ENCODE measurements at places on chromosomes 3 and 15. TPM values are rescaled to one million over a fixed set of nuclear protein-coding genes. Genes with fewer than 3 reads are reported as not detected.

DNA sequence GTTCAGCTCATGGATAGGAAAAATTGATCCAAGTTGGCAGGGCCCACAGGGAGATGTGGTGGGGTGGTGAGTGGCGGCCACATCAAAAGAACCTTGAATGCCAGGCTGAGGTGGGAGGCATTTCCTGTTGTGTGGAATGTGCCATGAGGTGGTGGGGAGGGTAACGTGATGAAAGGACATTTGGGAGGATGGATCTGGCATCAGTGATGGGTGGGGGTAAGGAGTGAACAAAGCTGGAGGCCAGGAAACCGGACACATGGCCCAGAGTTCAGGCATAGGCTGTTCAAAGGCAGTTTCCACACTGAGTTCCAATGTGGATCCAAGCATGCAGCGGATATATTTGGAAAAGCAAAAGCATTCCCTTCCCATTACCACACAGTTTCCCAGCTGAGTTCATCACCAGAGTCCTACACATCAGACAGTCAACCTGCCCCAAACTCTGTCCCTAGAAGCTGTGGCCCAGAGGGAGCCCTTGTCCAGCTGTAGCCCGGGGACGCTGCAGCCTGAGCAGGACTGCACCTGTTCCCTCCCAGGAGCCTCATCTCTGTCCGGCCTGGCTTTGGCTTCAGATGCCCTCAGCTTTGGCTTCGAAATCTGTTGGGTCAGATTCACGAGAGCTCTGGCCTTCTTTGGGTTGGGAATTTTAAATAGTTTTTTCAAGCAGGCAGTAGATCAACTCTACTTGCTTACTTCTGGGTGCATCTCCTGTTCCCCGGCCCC lies 37.8 kb upstream of the GOLGA6B start:
- DNase-seq: no peak

GRCh38 chr15:73287019-73287418 lies 81.7 kb downstream of the HCN4 start:
- DNase-seq: no peak

- no peak for DNase-seq
These were observed 342.2 kb downstream of the FOXP1 start for GRCh38 chr3:71241246-71241901.

GRCh38 chr3:39090922-39091321 lies 16.5 kb downstream of the GORASP1 start:
- DNase-seq: no peak

DNA sequence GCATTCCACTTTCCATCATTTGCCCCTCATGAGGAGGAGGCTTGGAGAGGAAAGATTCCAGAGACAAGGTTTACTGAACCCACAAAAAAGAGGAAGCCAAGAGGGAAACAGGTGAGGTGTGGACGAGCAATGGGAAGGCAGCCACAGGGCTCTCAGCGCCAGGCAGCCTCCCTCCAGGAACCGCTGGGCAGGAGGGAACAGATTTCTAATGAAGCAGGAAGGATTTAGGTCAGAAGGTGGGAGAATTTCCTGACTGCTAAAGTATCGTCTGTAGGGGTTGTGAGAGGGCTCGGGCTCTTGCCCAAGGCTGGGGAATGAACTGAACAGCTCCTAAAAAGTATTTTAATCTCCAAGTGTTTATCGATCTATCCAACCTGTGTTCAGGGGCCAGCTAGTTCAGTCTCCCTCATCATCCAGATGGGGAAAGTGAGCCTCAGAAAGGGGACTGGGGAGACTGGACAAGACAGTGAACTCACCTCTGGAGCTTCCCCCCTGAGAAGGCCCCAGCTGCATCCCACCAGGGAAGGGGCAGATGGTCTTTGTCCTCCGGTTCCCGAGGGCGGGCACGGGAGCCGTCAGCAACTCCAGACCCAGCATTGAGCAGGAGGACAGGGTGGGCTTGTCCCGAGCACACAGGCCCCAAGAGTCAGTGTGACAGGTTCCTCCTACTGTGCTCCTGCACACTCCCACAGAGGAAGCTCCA lies 10.5 kb downstream of the LOXL1 start:
- DNase-seq: no peak

GRCh38 chr3:101791778-101792177 lies 12.8 kb downstream of the NXPE3 start:
- DNase-seq: no peak

- no peak for DNase-seq
These were observed 54.5 kb upstream of the LRIG1 start for GRCh38 chr3:66555214-66555844.

DNA sequence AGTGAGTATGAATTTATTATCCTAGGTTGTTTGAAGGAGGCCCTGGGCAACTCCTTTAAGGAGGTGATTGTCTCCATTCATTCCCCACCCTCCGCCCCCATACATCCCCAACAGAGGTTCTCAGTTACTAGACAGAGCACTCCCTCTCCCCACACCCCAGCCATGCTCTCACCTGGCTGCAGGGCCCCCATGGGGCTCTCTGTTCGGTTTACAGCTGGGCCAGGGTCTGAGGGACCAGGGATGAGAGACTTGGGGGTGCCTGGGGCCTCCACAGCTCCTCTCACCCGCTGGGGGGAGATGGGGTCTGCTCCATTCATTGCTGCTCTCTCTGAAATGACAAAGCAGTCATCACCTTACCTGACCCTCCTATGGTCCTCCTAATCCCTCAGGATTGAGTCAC lies 3.6 kb downstream of the PRRT3 start:
- no peak for DNase-seq

- DNase-seq: no peak
These were observed 32.6 kb upstream of the THUMPD3 start for GRCh38 chr3:9330166-9330703.

- DNase-seq: peak; percentile 81
These were observed 63.3 kb downstream of the WNT5A start for GRCh38 chr3:55423782-55424181.

DNA sequence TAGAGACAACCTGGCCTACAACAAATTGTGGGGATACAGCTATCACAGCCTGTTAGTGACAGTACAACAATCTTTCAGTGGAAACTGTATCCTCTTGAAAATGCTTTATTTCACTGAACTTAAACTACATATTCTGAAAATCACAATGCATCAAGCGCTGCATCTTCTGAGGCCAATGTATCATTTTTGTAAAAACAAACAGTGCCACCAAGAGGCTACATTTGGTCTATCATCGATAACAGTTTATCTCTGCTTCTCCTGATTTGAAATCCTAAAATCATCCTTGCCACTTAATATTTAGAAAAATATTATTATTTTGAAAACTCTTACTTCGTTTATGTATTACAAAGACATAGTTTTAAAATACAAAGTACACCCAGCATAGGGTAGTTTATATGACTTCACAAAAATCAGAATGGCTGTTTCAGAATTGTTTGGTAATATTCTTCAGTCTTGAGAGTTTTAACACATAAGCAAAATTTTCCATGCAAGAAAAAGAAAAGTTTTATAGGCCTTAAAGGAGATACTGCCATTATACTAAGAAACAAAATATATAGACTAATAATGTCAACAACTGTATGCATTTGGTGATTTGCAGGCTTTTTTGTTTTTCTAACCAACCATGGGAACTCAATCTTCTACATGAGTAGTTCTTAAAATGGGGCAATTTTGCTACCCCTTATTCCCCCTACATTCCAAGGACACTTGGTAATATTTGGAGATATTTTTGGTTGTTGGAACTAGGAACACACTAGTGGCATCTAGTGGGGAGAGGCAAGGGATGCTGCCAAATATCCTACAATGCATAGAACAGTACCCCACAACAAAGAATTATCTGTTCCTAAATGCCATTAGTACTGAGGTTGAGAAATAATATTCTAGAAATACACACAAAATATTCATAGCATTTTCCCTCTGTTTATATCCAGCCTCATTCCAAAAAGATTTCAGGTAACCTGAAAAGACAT lies 42.3 kb downstream of the WDR72 start:
- peak; percentile 75 for DNase-seq

DNA sequence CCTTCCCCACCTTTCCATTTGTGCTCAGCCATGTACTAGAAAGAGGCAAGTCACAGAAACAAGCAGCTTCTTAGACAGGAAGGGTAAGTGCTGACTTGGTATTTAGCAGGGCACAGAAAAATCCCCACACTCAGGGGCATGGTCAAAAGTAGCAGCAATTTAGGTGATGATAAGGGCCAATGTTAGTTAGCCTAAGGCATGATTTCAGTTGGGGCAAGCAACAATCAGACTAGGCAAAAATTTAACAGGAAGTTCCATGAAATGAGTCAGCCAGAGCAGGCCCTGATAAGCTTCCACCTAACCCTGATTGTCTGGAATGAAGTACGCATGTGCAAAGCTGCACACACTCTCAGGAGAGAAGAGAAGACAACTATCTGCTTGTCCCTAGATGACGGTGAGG lies 423.4 kb upstream of the UBE2E2 start:
- no peak for DNase-seq

- DNase-seq: peak; percentile 6
These were observed 35.0 kb upstream of the ABHD17C start for GRCh38 chr15:80660119-80660518.

DNA sequence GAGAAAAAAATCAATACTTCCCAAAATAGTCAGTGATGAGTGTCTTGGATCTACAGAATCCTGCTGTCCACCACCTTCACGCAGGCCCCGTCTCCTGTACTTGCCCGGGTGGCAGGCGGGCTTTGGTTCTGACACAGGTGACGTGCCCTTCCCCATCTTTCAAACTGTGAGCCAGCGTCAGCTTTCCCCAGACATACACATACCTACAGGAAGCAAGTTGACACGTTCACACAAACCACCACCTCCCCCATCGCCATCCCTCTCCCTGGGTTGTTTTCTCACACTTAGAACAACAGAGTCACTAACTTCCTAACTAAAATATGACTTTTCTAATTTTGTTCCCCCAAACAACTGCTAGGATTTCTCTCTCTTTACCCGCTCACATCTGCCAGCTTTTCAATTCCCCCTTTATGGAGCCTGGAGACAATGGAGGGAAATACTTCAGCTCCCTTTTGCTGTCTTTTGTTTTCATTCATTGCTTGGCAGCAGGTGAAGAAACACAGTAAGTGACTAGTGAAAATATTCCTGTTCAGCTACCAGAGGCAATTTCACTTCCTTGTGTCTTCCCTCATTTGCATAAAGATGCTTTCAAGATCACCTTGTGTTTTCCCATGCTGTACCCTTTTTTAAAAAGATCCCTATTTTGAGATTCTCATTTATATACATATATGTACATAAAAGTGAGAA lies 248.3 kb downstream of the SLCO3A1 start:
- no peak for DNase-seq

DNA sequence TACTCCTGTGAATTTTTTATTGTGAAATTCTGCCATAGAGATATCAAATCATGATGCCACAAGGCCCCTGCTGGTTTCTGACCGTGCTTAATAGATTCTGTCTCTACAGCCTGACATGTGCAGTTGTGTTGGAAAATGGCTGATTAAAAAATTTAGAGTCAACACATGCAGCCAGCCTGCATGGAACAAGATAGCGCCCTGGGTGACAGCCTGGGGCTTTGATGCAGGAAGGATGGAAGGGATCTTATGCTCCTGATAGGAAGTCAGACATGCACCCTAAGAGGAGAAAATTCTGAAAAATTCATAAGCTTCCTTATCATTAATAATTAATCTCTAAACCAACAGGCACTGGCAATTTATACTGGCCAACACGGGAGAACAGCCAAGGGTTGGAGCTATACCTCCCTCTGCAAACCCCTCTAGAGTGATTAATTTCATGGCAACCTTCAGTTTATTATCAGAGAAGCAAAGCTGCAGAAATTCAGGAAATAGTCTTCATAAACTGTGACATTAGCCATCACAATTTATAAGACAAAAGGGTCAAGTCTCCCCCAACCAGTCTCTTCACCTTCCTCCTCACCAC lies 198.4 kb downstream of the CADPS start:
- DNase-seq: peak; percentile 50

DNA sequence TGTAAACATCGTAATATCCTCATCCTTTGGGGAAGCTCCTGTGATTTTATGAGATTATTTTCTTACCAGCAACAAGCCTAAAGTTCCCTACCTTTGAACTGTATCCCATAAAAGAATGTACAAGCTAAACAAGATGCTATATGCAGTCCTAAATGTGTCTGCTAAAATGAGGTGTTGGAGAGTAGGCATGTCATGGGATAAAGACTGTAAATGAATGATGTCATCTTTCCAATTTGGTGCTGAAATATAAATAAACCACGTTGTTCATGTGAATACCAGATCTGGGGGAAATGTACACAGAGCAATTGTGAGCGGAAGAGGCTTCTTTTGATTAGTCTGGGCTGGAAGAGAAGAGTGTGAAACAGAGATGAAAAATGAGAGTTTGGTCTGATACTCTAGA lies 214.9 kb upstream of the WNT5A start:
- no peak for DNase-seq

DNA sequence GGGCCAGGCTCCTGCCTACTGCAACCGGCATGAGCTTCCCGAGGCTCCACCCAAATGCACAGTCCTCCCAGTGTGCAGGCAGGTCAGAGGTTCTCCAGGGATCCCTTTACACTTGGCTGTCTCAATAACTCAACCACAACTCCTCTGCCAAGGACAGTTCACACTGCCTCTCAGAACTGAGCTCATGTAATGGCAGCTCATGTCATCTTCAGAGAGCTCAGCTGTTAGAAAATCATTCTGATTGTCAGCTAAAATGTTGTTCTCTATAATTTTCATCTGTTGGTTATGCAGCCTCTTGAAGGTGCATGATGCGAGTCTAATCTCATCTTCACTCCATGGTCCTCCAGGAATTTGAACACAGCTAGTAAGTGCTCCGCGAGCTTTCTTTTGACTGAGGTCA lies 76.7 kb downstream of the SST start:
- DNase-seq: no peak

GRCh38 chr3:17432236-17432635 lies 310.2 kb downstream of the TBC1D5 start:
- DNase-seq: no peak

DNA sequence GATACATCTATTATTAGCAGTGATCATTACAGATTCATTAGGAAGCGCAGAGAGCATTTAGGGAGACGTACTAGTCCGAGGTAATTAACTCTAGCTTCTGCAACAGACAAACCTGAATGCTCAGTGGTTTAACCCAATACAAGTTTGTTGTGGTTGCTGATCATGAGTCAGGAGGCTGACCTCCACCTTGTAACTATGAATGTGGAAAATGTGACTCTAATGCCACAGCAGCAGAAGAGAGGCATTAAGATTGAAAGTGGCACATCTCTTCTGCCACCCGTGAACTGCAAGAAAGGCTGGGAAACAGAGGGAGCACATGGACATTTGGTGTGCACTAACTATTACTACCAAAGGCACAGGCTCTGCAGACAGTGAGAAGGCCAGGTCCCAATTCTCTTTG lies 71.2 kb upstream of the C3orf80 start:
- DNase-seq: no peak

DIPK2A gene
- polyA plus RNA-seq: 5.6 TPM

PLA2G4F gene
- not detected for polyA plus RNA-seq

C3orf85 gene
- polyA plus RNA-seq: not detected

SLC22A13 gene
- not detected for polyA plus RNA-seq

SLC28A2 gene
- polyA plus RNA-seq: not detected

LSAMP gene
- 21.4 TPM for polyA plus RNA-seq

CFAP100 gene
- not detected for polyA plus RNA-seq

IQCB1 gene
- polyA plus RNA-seq: 12.4 TPM

PPCDC gene
- polyA plus RNA-seq: 17.9 TPM

GABRB3 gene
- 61.1 TPM for polyA plus RNA-seq

RTP1 gene
- polyA plus RNA-seq: 0.93 TPM

FRMD5 gene
- 11.2 TPM for polyA plus RNA-seq

BMF gene
- polyA plus RNA-seq: 22.7 TPM

Measured in brain (organoid and tissue), 16 donors.